ENCODE measurements at places on chromosomes 16 and 17.
A peak's percentile ranks its signal among the peaks of the same experiment; 100 is the strongest.

DNA sequence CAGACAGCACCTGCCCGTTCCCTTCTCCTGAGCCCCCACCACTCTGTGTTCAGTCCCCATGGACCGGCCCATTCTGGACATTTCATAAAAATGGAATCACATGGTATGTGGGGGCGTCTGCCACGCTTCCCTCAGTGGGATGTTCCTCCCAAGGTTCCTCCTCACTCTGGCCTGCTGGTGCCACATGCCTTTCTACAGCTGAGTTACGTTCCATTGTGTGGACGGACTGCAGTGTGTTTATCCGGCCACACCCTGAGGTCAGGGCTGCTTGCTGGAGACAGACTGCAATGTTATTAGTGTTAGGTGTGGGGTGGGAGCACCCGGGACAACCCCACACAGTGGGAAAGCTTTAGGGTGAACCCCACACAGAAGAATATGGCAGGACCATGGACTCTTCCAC is 5.9 kb upstream of the AATK start:
- no peak for DNase-seq

DNA sequence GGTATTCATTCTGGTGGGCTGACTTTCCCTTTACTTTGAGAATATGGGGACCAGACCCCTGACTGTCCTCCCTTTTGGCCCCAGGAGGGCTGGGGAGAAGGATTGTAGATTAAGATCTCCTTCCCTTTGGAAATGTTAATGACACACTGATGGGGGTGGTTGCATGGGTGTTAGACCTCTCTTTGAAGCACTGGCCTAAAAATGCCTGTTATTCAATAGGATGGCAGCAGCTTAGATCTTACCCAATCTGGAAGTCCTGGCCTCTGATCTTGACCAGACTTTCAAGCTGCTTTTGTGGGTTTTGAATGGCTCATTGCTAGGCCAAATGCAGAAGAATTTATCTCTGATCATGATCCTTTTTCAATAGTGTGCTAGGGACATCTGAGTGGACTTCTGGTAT is 25.7 kb downstream of the MAP3K3 start:
- DNase-seq, result no peak

GRCh38 chr17:3693141-3693540 is 2.8 kb downstream of the P2RX5 start:
- no peak for DNase-seq

- no peak for DNase-seq
Measured at GRCh38 chr16:59880611-59881010, 1146.5 kb upstream of the GOT2 start.

GRCh38 chr17:47741109-47741792 is 8.2 kb downstream of the TBX21 start:
- no peak for DNase-seq

DNA sequence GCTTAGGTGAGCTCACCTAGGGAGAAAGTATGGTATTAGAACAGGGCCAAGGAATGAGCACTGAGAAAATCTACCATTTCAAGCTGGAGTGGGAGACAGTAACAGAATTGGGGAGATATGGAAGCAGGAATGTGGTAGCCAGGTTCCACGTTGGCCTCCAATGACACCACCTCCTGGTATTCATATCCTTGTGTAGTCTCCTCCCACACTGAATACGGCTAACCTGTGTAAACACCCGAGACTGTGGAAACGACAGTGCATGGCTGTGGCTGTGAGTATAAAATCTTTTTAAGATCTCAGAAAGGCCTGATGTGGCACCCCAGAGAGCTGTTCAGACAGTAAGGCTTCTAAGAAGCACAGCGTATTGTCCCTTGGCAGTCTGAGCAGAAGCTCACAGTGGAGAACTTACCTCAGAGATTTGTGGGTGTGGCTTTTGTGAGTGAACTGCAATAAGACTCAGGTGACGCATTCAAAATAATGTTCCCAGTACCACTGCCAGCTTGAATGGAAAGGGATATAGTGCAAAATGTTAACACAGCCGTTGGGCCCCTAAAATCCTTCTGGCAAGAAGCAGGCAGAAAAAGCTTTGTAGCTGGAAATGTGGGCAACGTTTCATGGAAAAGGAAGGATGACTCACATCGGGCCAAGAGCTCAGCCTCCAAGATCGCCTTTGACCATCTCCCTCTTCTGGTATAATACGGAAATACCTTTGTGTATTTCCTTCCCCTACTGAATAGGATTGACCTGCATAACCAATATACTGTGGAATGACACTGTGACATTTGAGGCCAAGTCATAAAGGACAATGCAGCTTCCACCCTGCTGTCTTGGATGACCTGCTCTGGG is 14.4 kb downstream of the SDR42E1 start:
- DNase-seq, result no peak

GRCh38 chr17:19551591-19552148 is 18.0 kb downstream of the SLC47A1 start:
- no peak for DNase-seq

- no peak for DNase-seq
Measured at GRCh38 chr16:35011-35677, 18.3 kb downstream of the POLR3K start.

GRCh38 chr16:8936421-8936820 is 27.3 kb downstream of the USP7 start:
- no peak for DNase-seq

GRCh38 chr17:77163001-77163400 is 22.2 kb downstream of the SEC14L1 start:
- no peak for DNase-seq

- no peak for DNase-seq
Measured at GRCh38 chr17:57284583-57284982, 28.3 kb downstream of the MSI2 start.

- no peak for DNase-seq
Measured at GRCh38 chr17:44745301-44745700, 13.5 kb upstream of the ADAM11 start.

GRCh38 chr17:68301438-68301959 is 10.2 kb downstream of the ARSG start:
- no peak for DNase-seq

DNA sequence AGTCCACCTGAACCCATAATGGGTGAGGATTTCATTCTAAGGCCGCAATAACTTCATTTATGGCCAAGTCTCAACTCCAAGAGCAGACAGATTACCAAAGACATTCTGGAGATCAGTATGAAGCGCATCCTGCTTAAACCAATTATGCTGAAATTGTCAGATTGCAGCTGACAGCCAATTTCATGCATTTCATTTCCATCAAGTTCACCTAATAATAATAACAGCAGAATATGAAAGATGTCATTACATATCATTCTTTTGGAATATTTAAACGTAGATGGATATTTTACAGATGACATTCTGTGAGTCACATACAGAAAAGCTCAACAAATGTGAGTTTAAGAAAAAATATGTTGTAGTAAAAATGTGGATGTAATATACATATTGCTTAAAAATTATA is 54.9 kb upstream of the NACA2 start:
- DNase-seq, result no peak

DNA sequence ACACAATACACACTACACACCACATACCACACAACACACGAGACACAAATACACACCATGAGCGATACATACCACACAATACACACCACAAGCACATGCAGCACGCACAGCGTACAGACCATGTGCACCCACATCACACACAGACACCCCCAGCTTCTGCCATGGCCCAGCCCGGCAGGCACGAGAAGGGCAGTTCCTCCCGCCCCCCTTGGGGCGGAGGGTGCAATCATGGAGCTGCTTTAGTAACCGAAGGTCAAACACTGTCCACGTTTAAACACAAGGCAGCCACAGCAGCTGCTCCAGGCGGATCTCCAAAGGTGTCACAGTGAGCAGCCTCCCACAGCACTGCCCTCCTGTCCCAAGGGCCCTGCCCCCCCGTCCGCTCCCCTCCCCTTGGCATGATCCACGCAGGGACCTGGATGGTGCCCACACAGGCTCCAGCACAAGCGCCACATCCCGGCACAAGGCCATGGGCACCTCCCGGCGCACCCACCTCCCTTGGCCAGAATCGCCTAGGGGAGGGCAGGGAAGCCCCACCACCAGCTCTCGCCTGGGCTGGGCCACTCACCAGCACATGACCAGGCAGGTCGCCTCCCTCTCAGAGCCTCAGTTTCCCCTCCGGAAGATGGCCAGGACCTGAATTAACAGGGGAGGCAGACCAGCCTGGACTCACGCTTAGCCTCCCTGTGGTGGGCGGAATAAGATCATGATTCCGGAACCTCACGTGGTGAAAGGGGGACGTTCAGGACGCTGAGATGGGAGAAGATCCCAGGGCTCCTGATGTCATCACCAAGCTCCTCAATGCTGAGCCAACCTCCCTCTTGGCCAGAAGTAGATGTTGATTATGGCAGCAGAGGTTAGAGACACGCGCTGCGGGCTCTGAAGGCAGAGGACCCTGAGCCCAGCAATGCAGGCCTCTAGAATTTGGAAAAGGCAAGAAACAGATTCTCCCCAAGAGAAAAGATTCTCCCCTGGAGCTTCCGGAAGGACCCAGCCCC is 32.6 kb upstream of the ZNF469 start:
- DNase-seq, result no peak

- peak; percentile 83 for DNase-seq
Measured at GRCh38 chr17:75109407-75110233, at the start of gene ARMC7. ARMC7 (plus strand) TSS chr17:75109969; CDS start chr17:75110289, 320 bp downstream.

DNA sequence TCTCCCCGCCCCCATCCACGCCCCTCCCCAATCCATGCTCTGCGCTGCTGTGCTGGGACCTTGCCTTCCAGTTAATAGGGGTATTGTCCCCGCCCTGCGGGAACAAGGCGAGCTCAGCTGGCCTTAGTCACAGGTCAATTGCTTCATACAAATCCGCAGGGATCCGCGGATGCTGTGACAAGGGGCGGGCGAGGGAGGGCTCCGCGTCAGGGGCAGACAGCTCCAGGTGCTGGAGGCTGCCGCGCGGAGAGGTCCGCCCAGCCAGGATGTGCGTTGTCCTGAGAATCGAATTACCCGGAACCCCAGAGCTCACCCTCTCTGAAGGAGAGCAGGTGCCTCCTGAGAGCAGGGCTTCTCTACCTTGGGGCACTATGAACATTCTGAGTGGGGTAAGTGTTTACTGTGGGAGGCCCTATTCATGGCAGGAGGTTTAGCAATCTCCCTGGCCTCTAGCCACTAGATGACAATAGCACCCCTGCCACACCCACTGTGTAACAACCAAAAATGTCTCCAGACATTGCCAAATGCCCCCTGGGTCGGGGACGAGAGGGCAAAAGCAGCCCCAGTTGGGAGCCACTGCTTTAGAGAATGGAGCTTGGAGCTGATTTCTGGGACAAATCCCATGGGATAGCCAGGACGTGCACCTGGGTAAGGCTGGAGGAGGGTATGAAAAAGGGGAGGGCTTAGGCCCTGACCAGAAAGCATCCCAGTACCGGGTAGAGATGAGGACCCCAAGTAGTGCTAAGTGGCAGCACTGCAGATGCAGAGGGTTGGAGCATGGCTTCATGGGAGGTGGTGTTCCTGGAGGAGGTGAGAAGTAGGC is 138.2 kb downstream of the CYLD start:
- peak; percentile 27 for DNase-seq

DNA sequence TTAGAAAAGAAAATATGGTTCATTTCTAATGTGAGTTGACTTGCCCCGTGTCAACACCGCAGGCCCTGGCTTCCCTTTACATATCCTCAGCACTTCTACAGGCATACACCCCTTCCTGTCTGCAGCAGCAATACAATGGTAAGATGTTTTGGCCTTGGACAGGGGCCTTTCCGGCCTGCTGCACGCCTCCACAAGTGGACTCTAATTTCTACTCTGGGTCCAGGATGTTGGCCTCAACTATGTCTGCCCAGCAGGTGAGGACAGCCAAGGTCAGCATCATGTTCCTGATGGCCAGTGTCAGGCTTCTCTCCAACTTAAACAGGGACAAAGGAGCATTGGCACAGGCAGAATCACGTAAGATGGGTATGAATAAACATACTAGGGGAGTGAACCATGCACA is 11.0 kb downstream of the C17orf67 start:
- no peak for DNase-seq

GRCh38 chr17:3475812-3476610 is at the start of gene ASPA:
ASPA (plus strand) TSS chr17:3475997; CDS start chr17:3476160, 163 bp downstream.
- no peak for DNase-seq

- DNase-seq, result no peak
Measured at GRCh38 chr17:30808785-30809286, 15.7 kb downstream of the CRLF3 start.

DNA sequence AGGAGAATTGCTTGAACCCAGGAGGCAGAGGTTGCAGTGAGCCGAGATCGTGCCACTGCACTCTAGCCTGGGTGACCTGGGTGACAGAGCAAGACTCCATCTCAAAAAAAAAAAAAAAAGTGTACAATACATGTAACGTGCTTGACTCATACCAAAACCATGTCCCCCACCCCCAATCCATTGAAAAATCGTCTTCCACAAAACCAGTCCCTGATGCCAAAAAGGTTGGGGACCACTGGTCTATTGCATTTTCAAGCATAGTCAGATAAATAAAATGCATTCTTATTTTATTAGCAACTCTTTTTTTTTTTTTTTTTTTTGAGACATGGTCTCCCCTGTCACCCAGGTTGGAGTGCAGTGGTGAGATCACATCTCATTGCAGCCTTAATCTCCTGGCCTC is 52.1 kb downstream of the COPRS start:
- DNase-seq, result no peak

DNA sequence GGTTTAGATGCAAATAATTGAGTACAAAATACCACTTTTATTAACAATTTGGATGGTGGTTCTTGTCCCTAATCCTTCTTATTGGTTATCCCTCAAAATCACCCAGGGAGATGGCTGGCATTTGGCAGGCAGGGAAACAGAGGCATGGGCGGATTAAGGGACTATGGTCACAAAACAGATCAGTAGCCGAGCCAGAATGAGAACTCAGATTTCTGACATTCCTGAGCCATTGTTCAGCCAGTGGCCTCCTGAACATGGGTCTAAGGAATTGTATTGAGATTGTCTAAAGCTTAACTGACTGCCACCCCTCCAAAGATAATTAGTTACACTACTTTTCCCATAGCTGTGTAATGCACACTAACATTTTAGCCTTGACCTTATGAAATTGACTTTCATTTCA is 88.4 kb downstream of the CHD9NB start:
- DNase-seq, result no peak

DNA sequence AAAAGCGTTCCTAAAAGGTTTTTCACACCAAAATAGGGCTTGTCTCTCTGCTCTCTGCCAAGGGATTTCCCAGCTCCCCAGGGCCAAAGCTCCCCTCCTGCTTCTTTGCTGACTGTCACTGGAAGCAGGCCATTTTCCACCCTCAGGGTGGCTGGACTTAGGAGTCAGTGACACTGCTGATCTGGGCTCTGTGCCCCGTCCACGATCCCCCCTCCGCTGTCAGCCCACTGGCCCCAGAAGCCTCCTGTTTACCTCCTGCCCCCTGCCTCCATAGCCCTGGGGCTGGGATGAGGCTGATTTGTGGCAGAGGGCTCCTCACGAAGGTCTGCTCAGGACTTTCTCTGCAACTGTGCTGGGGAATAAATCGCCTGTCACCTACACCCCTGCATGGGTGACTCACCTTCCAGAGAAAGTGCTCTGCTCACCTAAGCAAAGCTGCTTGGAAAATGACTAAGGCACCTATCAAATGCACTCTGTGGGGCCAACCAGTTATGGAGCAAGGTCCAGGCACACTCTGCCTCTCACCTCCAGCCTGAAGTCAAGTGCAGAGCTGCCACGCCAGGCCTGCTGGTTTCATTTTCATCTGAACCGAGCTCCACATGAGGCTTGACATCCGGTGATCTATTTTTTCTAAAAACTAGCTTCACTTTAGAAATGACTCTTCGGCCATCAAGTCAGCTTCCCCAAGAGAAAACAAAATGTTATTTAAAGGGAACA is 4.9 kb downstream of the MAP3K14 start:
- no peak for DNase-seq
